Activated CD8-positive, alpha-beta T cell treated with anti-CD3 and anti-CD28 coated beads for 36 hours (primary cell): ENCODE measurements at places on chromosomes 12 and 14. TPM values are rescaled to one million over a fixed set of nuclear protein-coding genes. Genes with fewer than 3 reads are reported as not detected.

GRCh38 chr14:84074626-84075025 is 1455.3 kb upstream of the FLRT2 start:
- no peaks in the 10 kb centered on the region for H3K4me1 ChIP-seq
- H3K36me3 ChIP-seq: no peaks in the 10 kb centered on the region
- H3K27me3 ChIP-seq: no peaks in the 10 kb centered on the region
- H3K27ac ChIP-seq: no peak overlapping the region

DNA sequence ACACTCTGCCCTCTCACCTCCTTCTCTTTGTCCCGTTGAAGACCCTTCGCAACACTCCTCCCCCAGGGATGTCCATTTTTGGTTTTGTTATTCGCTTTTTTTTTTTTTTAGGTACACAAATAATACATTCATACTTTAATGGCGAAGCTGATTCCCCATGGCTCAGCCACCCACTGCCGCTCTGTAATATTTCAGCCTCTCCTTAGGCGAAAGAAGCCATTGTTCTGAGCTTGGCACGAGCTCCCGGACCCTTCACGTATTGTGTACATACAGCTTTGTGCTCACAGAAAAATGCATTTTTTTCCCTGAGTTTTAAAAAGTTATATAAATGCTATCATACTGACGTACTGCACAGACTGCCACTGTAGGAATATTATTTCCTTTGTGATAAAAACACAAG is 115.0 kb downstream of the TMEM132C start:
- H3K4me1 ChIP-seq: no peaks in the 10 kb centered on the region
- H3K27ac ChIP-seq: no peak overlapping the region
- H3K4me3 ChIP-seq: no peak overlapping the region

GRCh38 chr14:98958048-98958631 is 313.9 kb downstream of the BCL11B start:
- peaks cover 19% of the 10 kb centered on the region for H3K4me1 ChIP-seq
- no peak for DNase-seq
- no peaks in the 10 kb centered on the region for H3K27me3 ChIP-seq
- no peak overlapping the region for H3K27ac ChIP-seq
- H3K4me3 ChIP-seq: no peak overlapping the region

GRCh38 chr14:54301359-54301758 is 95.4 kb upstream of the CDKN3 start:
- no peaks in the 10 kb centered on the region for H3K4me1 ChIP-seq
- H3K27ac ChIP-seq: no peak overlapping the region
- H3K27me3 ChIP-seq: peaks cover 20% of the 10 kb centered on the region
- no peaks in the 10 kb centered on the region for H3K36me3 ChIP-seq
- no peak overlapping the region for H3K4me3 ChIP-seq

DNA sequence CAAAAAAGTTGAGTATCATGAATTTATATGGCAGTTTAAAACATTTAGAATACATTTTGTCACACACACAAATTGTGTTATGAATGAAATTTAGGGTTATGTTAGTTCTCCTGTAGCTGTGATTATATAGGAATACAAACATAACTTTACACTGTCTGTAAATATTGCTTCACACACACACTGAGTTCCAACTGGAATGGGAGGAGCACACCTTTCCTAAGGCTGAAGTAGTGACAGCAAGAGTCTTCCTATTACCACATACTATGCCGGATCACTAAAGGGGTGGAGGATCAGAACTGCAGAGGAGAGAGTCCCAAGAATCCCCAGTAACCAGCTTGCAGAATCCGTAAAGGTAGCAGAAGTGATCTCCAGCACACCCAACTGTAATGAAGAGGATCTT is 63.7 kb downstream of the DNAI7 start:
- peaks cover under 1% of the 10 kb centered on the region for H3K36me3 ChIP-seq
- DNase-seq: no peak
- H3K27ac ChIP-seq: no peak overlapping the region
- no peaks in the 10 kb centered on the region for H3K4me1 ChIP-seq

GRCh38 chr14:67514650-67515385 is 18.3 kb upstream of the PLEKHH1 start:
- DNase-seq: peak; percentile 43
- H3K4me3 ChIP-seq: peak overlapping the region; percentile 78
- H3K27me3 ChIP-seq: peaks cover 2% of the 10 kb centered on the region
- H3K36me3 ChIP-seq: no peaks in the 10 kb centered on the region
- H3K4me1 ChIP-seq: peaks cover 32% of the 10 kb centered on the region
- peak overlapping the region; percentile 74 for H3K27ac ChIP-seq

- H3K27ac ChIP-seq: no peak overlapping the region
- no peaks in the 10 kb centered on the region for H3K27me3 ChIP-seq
- no peaks in the 10 kb centered on the region for H3K36me3 ChIP-seq
- H3K4me1 ChIP-seq: peaks cover under 1% of the 10 kb centered on the region
These were observed 18.2 kb upstream of the RNASE12 start for GRCh38 chr14:20609215-20610001.

- H3K36me3 ChIP-seq: no peaks in the 10 kb centered on the region
- peaks cover 2% of the 10 kb centered on the region for H3K27me3 ChIP-seq
- no peak overlapping the region for H3K27ac ChIP-seq
These were observed 120.2 kb upstream of the DNM1L start for GRCh38 chr12:32558903-32559302.

DNA sequence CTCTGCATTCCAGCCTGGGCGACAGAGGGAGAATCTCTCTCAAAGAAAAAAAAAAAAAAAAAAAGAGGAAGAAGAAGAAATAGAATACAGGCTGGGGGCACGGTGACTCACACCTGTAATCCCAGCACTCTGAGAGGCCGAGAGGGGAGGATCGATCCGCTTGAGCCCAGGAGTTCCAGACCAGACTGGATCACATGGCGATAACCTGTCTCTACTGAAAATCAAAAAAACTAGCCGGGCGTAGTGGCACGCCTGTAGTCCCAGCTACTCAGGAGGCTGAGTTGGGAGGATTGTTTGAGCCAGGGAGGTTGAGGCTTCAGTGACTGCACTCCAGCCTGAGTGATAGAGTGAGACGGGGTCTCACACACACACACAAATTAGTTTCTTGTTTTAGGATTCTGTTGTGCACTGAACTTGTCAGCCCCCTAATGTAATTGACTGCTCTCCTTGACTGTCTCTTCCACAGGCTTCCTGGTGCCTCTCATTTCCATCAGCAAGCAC is 963 bp upstream of the TINF2 start:
- no peak for DNase-seq
- no peaks in the 10 kb centered on the region for H3K27me3 ChIP-seq
- peaks cover 53% of the 10 kb centered on the region for H3K4me1 ChIP-seq

- no peaks in the 10 kb centered on the region for H3K27me3 ChIP-seq
- H3K36me3 ChIP-seq: no peaks in the 10 kb centered on the region
- DNase-seq: peak; percentile 95
- H3K4me3 ChIP-seq: peak overlapping the region; percentile 54
- H3K4me1 ChIP-seq: peaks cover 62% of the 10 kb centered on the region
These were observed 11.3 kb downstream of the PHLDA1 start for GRCh38 chr12:76020281-76020680.

DNA sequence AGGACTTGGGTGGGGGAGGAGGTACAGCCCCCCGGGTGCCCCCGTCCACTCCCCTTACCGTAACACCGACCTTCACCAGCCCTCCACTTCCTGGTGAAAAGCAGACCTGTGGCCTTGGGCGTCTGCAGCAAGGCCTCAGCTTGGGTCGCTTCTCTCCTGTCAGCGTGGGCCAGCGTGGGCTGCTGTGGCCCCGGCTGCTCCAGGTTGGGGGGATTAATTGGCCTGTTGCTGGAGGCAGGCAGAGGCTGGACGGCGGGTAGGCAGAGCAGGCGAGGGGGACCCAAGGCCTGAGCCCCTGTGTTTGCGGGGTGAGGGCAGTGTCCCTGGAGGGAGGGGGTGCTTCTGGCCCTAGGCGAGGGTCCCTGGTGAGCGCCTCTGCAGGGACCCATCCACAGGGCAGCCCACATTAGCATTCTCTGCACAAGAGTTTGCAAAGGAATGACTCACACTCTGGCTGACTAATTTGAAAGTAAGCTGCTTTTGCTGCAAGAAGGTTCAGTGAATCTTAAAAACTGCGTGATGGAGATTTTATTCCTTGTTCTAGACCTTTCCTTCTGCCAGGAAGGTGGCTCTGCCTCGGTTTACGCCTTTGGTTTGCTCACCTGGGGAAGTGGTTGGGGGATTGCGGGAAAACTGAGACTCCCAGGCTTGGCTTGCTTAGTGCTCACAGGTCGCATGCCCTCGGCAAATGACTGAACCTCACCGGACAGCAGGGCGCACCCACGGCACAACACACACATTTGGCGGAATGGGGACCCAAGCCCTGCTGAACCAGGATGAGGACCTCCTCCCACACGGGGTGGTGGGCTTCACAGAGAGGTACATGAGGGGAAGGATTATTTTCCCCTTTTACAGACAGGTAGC is 37.9 kb upstream of the DLK1 start:
- H3K4me3 ChIP-seq: no peak overlapping the region
- DNase-seq: no peak

GRCh38 chr14:49754570-49755097 is 13.3 kb upstream of the KLHDC2 start:
- no peak overlapping the region for H3K4me3 ChIP-seq
- no peaks in the 10 kb centered on the region for H3K27me3 ChIP-seq
- H3K36me3 ChIP-seq: no peaks in the 10 kb centered on the region
- DNase-seq: no peak

DNA sequence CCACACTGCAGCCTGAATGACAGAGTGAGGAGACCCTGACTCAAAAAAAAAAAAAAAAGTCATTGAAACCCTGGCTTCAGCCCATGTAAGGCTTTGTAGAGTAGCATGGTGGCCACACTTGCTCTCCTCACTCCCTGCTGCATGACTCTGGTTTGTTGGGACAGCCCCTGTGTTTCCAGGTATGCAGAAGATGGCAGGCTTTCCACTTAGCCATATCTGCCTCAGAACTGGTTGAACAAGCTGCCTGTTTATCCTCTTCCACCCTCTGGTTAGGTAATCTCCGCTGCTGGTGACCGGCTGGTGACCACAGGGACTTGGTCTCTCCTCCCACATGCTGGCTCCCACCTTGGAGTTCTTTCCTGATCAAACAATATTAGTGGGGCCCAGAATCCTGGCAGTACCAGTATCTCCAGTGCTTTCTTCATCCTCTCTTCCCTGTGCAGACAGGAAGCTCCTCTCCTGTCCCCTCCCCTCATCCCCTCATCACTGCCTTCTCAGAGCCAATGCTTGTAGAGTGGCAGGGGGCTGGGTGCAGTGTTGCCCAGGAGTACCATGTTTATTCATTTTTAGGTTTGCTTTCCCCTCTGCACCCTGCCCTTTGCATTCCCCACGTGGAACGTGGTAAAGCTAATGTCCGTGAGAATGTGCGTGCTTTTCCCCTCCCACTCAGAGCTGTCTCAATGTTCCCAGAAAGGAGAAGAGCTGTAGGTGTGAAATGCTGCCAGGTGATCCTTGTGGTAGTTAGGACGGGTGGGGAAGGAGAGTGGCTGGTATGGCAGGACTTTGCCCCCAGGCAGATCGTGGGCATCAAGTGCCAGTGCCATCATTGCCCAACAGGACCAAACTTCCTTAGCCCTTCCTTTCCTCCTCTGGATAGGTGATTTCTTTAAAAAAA is 11.3 kb downstream of the ABHD12B start:
- no peaks in the 10 kb centered on the region for H3K4me1 ChIP-seq
- no peak overlapping the region for H3K4me3 ChIP-seq
- peak; percentile 12 for DNase-seq
- H3K27ac ChIP-seq: no peak overlapping the region
- H3K27me3 ChIP-seq: peaks cover 32% of the 10 kb centered on the region

DNA sequence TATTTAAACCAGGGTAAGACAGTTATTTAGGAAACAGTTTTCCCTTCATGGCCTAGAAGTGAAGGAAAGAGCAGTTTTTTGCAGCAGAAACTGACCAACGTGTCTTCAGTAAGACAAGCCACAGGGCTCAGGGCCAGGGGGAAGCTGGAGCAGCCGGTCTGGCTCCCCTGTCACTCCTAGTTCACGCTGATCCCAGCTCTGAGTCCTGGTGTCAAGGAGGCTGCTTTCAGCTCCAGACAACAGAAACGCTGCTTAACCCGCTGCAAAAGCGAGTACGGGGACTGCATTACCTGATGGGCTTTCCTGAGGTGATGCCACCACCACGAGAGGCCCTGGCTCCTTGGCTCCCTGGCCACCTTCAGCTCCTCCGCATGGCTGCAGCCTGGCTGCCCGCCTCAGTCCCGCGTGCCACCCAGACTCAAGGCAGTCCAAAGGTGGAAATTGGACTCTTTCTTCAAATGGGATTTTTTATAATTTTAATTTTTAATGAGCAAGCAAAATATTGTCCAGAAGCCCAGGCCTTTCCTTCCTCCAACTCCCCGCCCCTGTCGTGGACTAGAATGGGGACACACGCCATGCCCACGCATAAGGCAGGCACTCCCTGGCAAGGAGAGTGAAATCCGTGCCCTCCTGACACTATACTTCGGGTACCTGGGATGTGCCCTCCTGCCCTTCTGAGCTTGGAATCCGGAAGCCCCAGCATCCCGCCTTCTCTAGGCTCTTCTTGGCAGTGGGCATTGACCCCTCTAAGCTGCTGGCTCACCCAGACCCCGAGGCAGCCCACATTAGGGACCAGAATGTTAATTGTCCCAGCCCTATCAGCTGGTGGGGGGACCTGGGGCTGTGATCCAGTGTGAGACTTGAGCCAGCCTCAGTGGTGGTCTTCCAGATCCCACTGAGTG is 85.0 kb downstream of the PAPOLA start:
- peaks cover 7% of the 10 kb centered on the region for H3K4me1 ChIP-seq
- no peak overlapping the region for H3K27ac ChIP-seq
- H3K27me3 ChIP-seq: peaks cover 18% of the 10 kb centered on the region
- H3K4me3 ChIP-seq: no peak overlapping the region

- no peaks in the 10 kb centered on the region for H3K36me3 ChIP-seq
- no peak for DNase-seq
- H3K27ac ChIP-seq: no peak overlapping the region
- H3K4me1 ChIP-seq: no peaks in the 10 kb centered on the region
- H3K27me3 ChIP-seq: no peaks in the 10 kb centered on the region
These were observed 320.7 kb downstream of the BTG1 start for GRCh38 chr12:91824991-91825390.

DIABLO gene
- total RNA-seq: 50.5 TPM

VDR gene
- 86.4 TPM for total RNA-seq

PPM1H gene
- not detected for total RNA-seq
